ENCODE measurements at places on chromosomes 6 and 20.
A peak's percentile ranks its signal among the peaks of the same experiment; 100 is the strongest.

DNA sequence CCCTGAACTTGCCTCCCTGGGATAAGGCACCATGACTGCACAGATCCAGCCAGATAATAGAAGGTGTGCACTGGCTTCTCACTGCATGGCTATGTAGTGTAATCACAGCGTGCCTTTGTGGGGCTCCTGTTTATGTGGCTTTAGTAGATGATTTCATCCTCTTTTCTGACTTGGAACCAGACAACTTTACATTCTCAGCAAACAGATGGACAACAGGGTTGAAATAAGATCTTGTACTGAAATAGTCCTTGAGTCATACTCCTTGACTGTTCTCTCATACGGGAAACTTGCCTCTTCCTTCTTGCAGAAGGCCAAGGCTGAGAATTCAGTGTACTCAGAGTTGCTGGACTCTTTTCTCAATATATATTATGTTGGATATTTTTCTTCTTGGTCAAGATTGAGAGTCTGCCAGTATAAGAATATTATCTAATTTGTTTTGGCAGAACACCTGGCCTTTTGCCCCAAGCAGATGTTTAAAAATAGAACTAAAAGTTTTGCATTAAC, 25.0 kb upstream of the RNF144B start:
- DNase-seq = peak; percentile 86

DNA sequence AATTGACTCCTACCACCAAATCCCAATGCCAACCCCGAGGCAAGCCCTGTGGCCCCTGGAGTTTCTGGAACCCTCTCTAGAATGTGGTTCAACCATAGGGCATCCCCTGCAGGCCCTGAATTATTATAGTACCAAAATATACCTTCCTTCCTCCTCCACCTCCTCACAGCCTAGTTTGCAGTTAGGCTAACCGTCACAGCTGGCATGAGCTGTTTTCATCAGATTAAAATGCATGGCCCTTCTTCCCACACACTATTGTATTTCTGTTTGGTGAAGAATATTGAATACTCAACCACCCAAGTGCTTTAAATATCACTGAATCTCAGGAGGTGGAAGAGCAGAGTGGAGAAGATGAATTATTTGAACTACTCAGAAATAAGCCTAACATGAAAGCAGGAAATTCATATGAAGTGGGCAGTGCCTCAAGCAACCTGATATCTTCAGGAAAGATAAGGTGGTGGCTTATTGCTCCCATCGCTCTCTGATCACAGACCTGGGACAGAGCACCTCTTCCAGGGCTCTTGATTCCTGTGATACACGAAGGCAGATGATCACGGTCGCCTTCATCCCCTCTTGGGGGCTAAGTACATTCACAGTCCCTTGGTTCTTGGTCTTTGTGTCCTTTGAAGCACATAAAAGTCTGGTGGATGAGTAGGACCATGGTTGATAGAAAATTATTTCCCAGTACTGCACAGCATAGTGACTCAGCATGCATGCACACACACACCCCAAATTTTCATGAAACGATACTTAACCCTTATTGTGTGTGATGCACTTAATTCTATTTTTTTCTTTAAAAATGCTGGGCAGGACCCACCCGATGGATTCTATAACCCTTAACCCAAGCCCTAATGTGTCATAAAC, 90.9 kb downstream of the PSMG4 start:
- DNase-seq = no peak

GRCh38 chr6:167113935-167114910, 8.7 kb upstream of the CCR6 start:
- DNase-seq = no peak

DNA sequence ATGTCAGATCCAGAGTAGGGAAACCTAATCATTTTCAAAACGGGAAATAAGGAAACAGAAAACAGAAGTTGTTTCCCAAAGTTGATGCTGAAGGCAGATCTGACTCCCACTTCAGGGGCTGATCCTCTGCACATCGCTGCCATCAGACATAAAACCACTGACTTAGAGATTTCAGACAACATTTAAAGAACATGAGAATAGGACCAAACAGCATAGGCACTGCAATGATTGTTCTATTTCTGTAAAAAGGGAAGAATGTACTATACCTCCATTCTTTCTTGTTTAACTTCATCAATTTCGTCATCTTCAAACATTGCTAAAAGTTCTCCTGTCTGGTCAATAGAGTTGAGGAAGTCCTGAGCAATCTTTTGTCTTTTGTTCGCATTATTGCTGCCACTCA, 324.7 kb upstream of the RUNX2 start:
- DNase-seq = no peak

DNA sequence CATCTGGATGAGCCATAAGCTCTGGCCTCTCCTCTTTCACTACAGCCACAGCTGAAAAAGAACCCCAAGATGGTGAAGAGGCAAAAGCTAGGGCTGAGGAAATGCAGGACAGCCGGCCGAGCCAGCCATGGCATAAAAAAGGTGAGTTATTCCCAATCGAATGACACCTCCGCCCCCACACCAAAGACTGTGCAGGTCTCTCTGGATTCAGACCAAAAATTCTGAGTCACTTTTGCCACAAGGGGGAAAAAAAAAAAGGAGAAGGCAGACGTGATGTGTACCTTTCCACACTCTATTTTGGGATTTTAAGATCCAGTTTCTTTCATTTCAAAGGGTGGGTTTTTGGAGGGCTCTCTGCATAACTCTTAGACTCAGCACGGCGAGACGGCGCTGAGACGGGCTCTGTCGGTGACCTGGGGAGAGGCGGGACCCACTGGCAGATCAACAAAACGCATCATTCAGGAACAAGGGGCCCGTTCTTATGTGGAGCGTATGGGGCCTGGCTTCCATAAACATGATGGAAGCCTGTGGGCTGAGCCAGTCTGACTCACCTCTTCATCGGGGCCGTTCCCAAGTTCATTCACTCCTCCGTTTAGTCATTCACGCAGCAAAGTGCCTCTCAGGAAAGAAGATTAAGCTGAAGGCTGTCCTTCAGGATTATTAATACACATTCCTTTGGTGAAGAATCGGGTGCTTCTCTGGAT, 54.8 kb downstream of the NFATC2 start:
- DNase-seq = peak; percentile 69

DNA sequence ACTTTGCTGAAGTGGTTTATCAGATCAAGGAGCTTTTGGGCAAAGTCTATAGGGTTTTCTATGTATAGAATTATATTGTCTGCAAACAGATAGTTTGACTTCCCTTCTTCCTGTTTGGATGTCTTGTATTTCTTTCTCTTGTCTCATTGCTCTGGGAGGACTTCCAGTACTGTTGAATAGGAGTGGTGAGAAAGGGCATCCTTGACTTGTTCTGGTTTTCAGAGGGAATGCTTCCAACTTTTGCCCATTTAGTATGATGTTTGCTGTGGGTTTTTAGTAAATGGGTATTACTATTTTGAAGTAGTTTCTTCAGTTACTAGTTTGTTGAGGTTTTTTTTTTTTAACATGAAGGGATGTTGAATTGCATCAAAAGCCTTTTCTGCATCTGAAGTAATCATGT, 36.1 kb downstream of the KCNS1 start:
- DNase-seq = no peak

DNA sequence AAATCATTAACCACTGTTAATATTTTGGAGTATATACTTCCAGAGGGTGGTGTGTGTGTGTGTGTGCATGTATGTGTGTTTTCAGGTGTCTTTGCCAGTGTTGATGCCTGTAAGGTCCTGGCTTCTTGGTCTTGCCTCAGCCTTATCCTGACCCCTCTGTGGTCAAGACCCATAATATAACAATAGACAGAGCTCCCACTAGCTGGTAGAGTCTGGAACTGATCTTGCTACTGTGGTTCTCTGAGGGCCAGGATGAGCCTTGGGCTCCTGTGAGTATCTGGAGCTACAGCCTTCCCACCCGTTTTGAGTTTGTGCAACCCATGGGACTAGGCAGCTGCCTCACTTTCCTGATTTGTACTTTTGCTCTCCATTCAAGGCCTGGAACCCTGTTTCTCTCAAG, 191.0 kb downstream of the IBTK start:
- DNase-seq = no peak

DNA sequence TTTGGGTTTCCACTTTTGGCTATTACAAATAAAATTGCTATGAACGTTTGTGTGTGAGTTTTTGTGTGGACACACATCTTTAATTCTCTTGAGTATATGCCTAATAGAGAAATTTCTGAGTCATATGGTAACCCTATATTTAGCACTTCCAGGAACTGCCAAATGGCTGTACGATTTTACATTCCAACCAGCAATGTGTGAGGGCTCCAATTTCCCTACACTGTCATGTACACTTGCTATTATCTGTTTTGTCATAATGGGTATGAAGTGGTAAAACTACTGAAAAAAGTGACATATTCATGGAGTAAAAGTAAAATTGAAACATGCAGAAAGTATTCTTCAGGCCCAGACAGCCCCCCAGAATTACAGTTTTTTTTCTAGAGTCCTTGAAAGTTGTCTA, 59.6 kb upstream of the ESR1 start:
- DNase-seq = peak; percentile 62

GRCh38 chr20:8642247-8642646, 426.6 kb upstream of the PLCB4 start:
- DNase-seq = no peak

- DNase-seq = no peak
Measured at GRCh38 chr20:18057101-18057993, at the start of gene OVOL2. Gene OVOL2 (minus strand): TSS chr20:18057916. CDS start chr20:18057634, 282 bp downstream.

GRCh38 chr6:43240950-43241349, 2.3 kb upstream of the TTBK1 start:
- no peak for DNase-seq

DNA sequence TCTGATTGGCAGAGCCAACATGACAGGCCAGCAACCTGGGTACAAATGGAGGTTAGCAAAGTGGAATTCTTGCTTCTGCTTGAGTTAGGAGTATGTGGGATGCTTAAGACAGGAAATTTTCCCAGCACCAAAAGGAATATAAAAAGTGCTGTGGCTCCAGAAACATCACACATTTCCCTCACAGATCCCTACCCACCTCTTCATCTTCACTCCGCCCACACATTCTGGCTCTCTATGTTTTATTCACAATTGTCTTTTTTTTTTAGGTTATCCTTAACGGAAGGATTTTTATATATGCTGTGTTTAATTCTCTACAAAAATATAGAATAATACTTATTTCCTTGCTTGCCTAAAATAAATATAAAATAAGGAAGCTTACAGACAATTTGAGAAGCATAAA, 563.3 kb upstream of the HS3ST5 start:
- no peak for DNase-seq

DNA sequence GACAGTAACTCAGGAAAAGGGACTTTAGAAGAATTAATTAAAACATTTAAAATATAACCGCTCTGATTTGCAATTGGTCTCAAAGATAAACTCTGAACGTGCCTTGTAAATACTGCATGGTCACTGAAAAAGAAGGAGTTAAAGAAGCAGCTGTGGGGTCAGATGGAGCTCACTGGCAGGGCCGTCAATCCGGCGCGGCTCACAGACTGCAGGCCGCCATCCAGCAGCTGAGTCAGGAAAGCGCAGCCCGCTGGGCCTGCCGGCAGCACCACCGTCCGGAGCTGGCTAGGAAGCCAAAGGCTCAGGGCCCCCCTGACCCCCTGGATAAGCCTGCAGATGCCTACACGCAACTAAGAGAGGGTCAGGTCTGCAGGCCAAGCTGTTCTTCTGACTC, 54.2 kb upstream of the FRMD1 start:
- peak; percentile 46 for DNase-seq

DNA sequence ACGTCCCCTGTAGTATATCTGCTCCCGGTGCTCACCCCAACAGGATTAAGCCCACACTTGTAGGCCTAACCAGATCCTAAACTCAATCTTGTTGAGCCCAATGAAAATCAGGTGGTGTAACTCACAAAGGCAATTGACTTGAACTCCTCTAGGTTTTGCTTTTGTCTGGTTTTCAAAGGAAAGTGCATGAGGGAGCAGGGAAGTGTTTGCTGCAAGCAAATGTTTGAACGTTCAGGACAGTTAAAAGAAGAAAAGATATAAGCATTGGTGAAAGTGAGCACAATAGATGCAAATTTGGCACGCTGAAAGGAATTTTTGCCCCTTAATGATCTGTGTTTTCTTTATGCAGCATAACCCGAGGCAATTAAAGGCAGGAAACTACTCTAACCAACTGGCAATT, 212.6 kb downstream of the PLCB1 start:
- DNase-seq = no peak

DNA sequence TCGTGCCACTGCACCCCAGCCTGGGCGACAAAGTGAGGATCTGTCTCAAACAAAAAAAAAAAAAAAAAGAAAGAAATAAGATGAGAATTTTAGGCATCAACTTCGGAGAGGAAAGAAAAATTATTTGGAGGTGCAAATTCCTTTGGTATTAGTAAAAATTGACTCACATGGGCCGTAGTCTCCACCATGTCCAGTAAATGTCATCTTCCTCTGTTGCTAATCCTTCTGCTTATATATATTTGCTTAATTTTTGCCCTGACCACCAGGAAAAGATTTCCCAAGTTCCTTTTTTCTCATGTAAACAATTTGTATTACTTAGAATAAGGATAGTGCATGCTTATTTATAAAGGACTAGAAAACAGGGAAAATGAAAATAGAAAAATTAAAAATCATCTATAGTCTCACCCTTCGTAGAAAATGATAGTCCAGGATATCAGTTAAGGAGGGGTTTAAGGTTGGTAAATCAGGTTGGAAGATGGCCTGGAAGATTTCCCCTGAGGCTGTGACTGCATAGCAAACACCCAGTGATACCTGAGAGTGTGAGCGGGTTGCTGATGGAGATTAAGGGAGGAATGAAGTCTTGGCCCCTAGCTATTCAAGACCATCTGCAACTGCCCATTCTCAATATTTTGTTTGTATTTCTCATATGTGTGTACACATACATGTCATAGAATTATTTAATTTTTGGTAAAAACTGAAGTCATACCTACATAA, 240.8 kb downstream of the ZNF217 start:
- DNase-seq = no peak

GRCh38 chr20:46334303-46334904, 26.1 kb upstream of the CDH22 start:
- no peak for DNase-seq

GRCh38 chr6:27970444-27970843, 13.4 kb downstream of the OR2B6 start:
- no peak for DNase-seq

GRCh38 chr6:53172468-53172803, 23.8 kb upstream of the GCM1 start:
- no peak for DNase-seq

- peak; percentile 60 for DNase-seq
Measured at GRCh38 chr6:71513036-71513435, 224.4 kb downstream of the OGFRL1 start.

Measured in LHCN-M2 (cell line).